ENCODE measurements at places on chromosomes 7 and 10. TPM values are rescaled to one million over a fixed set of nuclear protein-coding genes. Genes with fewer than 3 reads are reported as not detected.

DNA sequence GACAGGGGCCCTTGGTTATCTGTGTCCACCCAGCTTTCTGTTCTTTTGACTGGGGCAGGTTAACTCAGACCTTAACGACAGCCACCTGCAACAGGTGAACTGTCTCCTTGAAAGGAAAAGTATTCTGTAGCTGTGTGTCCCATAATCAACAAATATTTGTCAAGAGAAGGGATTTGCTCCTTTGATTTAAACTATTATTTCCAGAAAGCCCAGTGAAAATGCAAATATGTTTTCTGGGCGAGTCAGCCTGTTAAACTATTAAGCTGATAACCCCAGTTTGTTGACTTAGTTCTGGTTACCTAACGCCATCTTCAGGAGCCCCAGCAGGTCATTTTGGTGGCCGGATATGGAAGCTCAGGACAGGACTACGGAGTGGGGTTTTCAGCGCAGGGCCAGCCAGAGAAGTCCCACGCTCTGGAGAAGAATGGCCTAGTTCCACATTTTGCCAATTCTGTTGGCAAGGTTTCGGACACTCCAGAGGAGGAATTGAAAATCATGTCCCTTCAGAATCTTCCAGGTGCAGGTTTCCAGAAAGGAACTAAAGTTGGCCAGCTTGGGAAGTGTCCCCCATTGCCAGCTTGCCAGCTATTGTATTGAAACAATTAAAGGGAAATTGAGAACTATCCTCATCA lies 54.5 kb downstream of the ADRA2A start:
- no peak for DNase-seq

GRCh38 chr10:112475575-112476218 lies 28.7 kb downstream of the VTI1A start:
- peak; percentile 40 for DNase-seq

DNA sequence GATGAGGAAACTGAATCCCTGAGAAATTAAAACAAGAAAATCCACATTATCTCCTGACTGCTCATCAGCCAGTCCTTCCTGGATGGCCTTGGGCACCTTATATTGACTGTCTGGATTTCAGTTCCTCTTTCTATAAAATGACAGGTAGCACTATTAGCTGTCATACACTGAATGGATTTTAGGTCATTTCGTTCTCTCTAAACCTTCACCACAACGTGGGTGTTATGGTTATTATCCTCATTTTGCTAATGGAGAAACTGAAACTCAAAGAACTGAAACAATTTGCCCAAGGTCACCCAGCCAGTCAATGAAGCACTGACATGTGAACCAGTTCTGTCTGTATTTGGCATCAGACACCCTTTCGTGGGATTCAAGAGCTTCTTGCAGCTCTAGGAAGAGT lies 193.8 kb downstream of the CYP26A1 start:
- no peak for DNase-seq

Gene AKR1C1
- 3.2 TPM for total RNA-seq

Gene GATA3
- 2.6 TPM for total RNA-seq

DNA sequence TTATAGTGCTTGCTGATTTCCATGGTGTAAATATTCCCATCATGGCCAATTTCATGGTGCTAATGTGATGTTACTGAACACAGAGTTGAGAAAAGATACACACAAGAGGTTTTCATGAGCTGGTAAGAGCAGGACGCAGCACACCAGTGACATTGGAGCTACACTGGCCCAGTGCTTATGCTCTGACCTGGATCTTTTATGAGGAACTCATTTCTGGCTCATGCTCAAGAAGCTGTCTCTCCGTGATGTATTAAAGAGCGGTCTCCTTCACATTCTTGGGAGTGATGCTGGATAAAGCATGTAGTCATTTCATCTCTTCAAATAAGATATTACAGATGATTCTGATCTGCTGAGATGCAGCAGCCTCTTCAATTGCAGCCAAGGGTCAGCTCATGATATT lies 785.2 kb downstream of the GRID1 start:
- DNase-seq, result no peak
